CD4-positive, alpha-beta T cell treated with Interleukin-6 for 4 hours (primary cell): ENCODE measurements at places on chromosomes 4 and X.

DNA sequence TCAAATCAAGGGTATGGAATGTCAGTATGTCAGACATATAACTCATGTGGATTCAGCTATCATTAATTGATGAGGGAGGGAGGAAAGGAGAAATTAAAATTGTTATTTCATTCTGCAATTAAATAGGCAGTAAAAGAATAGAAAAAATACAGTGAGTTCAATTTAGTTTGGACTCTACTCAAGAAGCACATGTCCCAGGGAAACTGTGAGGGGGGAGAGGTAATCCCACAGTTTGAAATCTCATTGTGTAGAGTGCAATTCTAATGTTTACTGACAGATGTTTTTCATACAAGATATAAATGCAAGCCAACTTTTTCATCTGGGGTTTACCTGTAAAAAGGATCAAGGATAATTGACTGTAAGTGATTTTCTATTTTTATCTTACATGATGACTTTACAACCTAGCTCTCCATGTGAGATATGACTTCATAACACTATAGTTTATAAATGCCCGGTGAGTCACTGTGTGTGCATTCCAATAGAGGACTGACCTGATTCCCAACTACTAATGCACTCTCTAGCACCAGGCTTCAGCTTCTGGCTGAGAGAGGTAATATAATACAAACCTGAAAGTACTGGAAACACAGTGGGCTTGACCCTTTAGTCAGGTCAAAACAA lies 35.2 kb upstream of the SCD5 start:
- DNase-seq: no peak

DNA sequence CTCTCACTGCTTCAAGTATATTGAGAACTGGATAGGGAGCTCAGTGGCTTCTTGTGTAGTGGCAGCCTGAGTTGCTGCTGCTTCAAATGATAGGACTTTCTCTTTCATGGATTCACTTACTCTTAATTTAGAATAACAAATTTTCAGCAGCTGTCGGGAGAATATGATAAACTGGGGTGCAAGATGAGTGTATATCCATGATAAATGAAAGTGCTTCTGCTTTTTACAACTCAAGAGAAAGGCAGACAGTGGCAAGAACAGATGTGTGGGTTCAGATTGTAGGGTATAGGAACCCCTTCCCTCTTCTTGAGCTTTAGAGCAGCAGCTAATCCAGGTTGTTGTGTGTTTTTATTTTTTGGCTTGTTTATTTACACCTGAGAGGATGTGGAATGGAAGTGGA lies 1.0 kb downstream of the SH3BGRL start:
- DNase-seq: no peak

DNA sequence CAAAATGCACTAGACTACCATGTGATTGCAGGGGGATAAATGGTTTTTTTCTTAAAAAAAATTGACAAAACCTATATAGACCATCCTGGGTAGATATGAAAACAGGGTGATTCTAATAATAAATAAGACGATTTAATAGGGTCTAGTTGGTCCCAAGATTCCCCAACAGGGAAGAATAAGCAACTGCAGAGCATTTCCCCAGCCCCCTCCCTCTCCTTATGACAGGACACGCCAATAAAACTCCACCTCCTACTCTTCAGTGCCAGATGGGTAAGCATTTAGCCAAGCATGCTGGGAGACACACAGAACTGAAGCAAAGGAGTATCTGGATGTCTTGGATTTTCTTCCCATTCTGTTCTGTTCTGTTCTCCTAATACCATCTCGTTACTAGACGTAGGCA lies at the start of gene BRS3:
BRS3 (plus strand) TSS at position 301 of the 400 bp plus-strand sequence. CDS start 168 bp downstream, outside the sequence.
- no peak for DNase-seq

DNA sequence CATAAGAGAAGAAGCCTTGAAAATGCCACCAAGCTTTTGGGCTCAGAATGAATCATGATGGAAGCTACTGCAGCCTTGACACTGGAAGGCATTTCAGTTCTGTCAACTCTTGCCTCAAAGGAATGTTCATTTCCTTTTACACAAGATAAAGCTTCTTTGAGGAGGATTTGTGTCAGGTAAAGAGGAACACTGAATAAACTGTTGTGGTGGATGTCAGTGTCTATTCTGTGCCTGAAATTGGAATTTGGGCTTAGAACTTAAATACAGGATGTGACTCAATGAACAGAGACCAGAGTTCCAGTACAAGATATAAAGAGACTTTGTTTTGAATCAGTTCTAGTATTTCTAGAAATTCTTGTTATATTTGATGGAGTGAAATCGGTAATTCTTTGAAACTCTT lies 313.2 kb downstream of the PACRGL start:
- no peak for DNase-seq

GRCh38 chrX:9088896-9089295 lies 55.0 kb upstream of the FAM9B start:
- DNase-seq: no peak

DNA sequence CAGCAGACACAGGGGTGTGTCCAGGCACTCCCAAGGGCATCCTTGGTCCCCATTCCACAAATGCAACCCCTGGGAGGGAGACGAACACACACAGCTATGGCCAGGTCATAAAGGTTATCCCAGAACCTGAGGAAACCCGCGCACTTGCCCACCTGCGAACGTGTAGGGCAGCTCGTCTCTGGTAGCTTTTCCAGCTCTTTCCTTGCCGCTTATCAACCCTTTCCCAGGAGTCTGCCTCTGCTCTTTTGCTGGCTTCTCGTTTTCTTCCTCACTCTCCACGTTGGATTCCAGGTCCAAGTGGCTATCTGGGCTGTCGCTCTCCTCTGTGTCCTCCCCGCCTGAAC lies 13.5 kb downstream of the NOP14 start:
- DNase-seq: no peak

- DNase-seq: peak; percentile 24
Measured at GRCh38 chr4:173301518-173302201, 32.5 kb downstream of the HMGB2 start.

GRCh38 chrX:2500803-2501558 lies at the start of the genes DHRSX and ZBED1:
Gene DHRSX (minus strand): TSS chrX:2500976. CDS start chrX:2500925, 51 bp downstream.
Gene ZBED1 (minus strand): TSS chrX:2500976. CDS start chrX:2490719, 10,257 bp downstream.
- DNase-seq: peak; percentile 63
